Keratinocyte (primary cell): ENCODE measurements at places on chromosomes 2 and 18.

- DNase-seq: no peak
Measured at GRCh38 chr2:230777721-230778120, 65.1 kb downstream of the CAB39 start.

- DNase-seq: no peak
Measured at GRCh38 chr18:35811896-35812295, 160.6 kb upstream of the RMP24 start.

GRCh38 chr2:51620796-51621195 is 588.9 kb upstream of the NRXN1 start:
- no peak for DNase-seq

DNA sequence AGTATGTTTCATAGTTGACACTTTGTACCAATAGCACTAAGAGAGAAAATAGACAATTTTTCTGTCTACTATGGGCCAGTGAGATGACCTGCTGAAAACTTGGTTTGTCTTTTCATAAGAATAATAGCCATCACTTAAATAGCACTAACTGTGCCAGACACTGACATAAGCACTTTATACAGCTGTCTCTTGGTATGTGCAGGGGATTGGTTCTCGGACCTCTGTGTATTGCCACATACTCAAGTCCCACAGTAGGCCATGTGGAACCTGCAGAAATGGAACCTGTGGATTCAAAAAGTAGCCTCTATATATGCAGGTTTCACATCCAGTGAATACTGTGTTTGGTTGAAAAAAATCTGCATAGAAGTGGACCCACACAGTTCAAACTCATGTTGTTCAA is 126.7 kb downstream of the XRCC5 start:
- DNase-seq: no peak

DNA sequence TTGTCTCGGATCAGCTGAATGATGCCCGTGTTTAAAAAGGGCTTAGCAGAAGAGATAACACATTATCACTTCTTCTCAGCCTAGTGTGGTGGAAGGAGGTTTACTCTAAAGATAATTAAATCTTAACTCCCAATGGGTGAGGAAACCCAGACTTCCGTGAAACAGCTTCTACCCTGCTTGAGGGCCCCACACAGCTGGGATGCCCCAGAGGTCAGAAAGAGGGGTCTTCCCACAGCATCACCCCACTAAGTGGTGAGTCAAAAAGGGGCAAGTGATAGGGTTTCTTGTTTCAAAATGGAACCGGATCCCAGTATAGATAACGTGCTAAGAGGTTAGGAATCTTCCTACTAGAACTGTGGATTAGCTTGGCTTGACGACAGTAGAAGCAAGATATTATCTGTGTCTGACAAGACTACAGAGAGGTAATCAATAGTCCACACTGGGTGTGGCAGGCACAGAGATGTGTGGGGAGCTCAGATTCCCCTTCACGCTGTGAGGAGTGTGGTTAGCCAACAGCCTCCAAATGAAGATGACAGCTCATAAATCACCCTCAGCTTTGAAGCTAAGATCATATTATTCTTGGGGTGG is 129.6 kb upstream of the COPS8 start:
- DNase-seq: no peak

DNA sequence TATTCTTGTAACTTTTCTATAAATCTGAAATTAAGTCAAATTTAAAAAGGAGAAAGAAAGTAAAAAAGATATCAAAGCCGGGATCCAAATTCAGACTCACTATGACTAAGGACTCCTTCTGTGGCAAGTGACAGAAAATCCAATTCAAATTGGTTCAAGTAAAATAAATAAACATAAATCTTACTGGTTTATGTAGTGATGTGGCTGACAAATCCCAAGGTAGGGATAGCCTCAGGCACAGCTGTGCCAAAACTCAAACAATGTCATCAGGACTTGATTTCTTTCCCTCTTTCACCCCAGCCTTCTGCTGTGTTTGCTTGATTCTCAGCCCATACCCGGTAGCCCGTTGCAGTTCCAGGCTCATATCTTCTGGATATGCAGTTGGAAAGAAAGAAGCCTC is 284.6 kb downstream of the SP3 start:
- no peak for DNase-seq

- DNase-seq: no peak
Measured at GRCh38 chr2:6526093-6526824, 339.4 kb downstream of the CMPK2 start.

DNA sequence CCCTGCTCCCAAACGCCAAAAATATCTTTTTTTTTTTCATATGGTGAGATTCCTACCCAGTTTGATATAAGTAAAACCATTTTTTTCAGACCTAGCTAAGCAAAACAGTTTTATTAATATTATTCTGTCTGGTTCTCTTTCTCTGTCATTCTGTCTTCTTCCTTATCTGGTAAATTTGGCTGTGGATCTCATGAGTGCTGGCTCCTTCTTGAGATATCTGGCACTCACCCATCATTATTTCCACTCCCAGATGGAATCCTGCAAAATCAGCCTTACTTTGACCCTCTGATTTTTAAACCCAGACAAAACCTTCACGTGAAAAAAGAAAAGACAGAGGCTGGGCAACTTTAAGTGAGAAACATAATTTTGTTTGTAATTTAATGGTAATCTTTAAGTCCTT is 373.6 kb downstream of the NYAP2 start:
- DNase-seq: no peak

GRCh38 chr2:215368493-215368809 is 56.6 kb downstream of the ATIC start:
- no peak for DNase-seq

GRCh38 chr2:191521608-191522208 is 156.2 kb upstream of the NABP1 start:
- DNase-seq: no peak

DNA sequence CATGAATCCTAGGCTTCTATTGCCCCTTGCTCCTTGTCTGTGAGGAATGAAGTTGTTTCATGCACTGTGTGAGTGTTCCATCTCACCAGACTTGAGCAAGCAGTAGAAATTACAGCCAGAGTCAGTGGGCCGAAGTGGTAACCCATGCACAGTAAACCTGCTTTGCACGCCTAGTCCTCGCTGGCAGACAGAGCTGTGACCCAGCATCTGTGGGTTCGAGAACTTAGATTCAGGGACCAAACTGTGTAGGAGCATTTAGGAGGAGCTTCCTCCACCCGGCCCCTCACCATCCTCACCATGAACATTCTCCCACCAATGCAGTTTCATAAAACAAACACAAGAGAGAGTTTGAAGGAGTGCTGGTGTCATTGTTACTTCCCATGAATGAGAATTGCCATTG is 21.6 kb upstream of the TEX51 start:
- no peak for DNase-seq

- no peak for DNase-seq
Measured at GRCh38 chr2:170301626-170302025, 123.7 kb downstream of the MYO3B start.

- DNase-seq: no peak
Measured at GRCh38 chr2:232026910-232027309, 65.4 kb downstream of the DIS3L2 start.

DNA sequence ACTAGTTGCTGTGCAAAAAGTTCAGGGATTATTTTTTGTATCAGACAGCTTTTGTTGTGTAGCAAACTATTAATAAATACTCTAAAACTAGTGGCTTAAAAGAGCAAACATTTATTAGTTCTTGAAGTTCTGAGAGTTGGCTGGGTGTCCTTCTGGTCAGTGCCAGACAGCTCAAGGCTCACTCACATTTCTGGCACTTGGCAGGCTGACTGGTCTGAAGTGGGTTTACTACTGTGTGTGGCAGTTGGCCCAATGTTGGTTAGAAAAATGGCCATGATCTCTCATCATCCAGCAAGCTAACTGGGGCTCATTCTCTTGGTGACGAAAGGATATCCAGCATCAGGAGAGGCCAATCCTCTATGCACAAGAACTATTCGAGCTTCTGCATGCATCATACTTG is 71.4 kb upstream of the ZNF385B start:
- DNase-seq: no peak

- no peak for DNase-seq
Measured at GRCh38 chr2:75820693-75821092, 110.0 kb upstream of the GCFC2 start.

DNA sequence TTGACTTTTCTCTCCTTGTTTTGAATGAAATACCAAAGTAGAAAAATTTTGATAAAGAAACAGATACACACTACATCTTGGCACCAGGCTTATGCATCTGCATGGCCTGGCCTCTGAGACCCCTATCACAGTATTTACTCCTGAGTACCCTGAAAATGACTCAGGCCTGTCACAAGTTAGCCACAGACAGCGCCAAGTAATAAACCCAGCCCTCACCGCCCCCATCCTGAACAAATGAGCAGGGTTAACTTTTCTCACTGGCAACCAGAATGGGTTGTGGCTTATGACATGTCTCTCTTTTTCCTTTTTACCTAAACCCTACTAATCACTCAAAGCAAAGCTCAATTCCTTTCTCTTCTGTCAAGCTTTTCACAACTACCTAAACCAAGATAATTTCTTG is 35.3 kb downstream of the SPRED2 start:
- no peak for DNase-seq

GRCh38 chr2:20433249-20433648 is 13.6 kb upstream of the RHOB start:
- DNase-seq: no peak

GRCh38 chr2:12686708-12687283 is 29.9 kb upstream of the TRIB2 start:
- DNase-seq: no peak

DNA sequence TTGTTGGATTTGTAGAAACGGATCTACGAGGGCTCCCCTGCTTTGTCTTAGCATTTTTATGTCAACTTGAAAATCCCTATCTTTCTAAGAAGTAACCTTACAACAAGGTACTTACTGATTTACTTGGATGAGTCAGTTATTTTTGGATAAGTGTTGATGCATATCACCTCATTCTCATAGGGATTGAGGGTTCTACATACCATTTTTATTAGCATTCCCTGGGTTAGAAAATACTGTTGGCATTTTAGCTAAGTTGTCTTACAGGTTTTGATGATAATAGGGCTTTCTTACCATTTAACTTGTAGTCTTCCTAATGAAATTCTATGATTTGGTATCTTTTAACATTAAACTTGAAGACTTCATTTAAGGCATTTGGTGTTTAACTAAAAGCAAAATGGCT is 125.2 kb downstream of the UBE2E3 start:
- no peak for DNase-seq

DNA sequence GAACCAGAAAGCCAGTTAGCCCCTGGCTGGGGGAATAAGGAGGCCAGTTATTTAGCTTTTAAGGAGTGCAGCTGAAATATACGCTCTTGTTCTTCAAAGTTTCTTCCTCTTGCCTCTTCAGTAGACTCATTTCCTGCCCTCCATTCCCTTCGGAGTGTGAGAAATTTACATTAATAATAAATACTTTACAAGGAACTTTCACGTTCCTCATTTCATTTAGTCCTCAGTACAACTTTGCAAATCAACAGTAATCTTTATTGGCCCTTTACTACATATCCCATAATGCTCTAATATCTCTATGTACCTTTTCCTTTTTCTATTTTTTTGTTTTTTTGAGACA is 15.6 kb downstream of the PLCD4 start:
- DNase-seq: no peak

GRCh38 chr2:220000080-220000479 is 372.6 kb downstream of the SLC4A3 start:
- DNase-seq: no peak

DNA sequence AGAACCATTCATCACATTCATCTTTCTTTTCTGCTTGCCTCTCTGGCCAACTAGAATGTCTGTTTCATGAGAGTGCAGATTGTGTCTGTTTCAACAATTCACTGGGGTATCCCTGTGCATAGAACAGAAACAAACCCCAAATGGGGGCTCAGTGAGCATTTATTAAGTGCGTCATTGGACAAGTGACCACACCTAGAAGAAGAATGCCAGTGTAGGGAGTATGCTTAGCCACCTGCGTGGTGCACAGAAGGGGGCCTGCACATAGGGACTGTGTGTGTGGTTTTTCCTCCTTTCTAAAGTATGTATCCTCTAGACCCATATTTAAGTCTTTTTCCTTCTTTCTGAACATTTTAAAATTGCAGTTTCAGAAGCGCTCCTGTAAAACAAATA is 255.9 kb downstream of the AGAP1 start:
- no peak for DNase-seq

DNA sequence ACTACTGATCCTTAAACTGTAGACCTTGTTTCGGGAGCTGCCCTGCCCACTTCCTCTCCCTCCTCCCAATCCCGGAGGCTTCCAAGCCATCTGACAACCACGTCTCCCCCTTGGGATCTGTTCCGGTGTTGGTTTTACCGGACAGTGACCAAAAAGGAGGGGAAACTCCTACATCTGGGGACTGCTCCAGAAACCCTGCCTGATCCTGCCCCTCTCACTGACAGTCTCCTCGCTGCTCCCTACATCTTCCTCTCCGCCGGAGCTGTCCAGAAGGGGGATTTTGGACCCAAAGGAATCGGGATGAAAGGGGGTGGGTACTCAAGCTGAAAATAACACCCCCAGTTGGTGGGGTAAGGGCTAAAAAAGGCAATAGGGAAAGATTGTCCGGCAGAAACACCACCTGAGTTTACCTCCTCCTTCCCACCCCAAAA is 1.5 kb downstream of the INO80D start:
- peak; percentile 40 for DNase-seq

GRCh38 chr2:205451901-205452512 is 230.3 kb upstream of the NRP2 start:
- DNase-seq: no peak

- no peak for DNase-seq
Measured at GRCh38 chr2:33167622-33168245, 221.0 kb downstream of the LTBP1 start.

DNA sequence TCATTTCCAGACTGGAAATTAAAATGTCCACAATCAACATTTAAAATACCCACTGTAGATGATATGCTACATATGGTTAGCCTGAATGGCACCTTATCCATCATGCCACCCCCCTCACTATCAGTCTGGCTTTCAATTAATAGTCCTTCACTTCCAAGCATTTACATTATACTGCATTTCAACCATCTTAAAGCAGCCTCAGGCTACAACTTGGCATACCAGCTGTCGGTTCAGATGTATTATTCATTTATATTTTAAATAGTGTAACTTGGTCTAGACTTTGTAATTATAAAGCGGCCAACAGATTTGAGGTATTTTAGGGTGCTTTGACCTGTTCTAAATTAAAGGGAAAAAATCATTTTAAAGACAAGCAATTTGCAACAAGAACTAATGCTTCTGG is 2.6 kb downstream of the GCG start:
- DNase-seq: no peak

GRCh38 chr2:216486271-216486670 is 12.4 kb upstream of the RPL37A start:
- no peak for DNase-seq

- DNase-seq: no peak
Measured at GRCh38 chr2:190575263-190575662, 40.7 kb upstream of the NEMP2 start.

DNA sequence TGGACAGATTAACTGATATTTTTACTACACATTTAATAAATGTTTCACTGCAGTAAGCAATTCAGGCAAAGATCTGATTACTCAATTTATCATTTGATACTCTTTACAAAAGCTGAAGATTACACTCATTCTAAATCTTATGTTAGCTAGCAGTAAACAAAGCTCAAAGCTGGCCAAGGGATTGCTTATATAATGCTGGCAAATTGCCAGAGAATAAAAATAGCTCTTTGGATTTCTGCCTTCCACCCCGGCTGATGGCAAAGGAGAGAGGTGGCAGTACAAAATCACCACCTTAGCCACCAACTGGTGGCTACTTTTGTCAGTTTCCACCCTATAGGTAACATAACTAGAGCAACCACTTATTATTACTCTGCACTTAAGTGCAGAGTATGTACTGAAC is 320.5 kb downstream of the FSIP2 start:
- DNase-seq: no peak

- DNase-seq: no peak
Measured at GRCh38 chr18:59559528-59559927, 137.7 kb downstream of the CCBE1 start.
